AG04449 (cell line): ENCODE measurements at places on chromosomes 11 and 22.

DNA sequence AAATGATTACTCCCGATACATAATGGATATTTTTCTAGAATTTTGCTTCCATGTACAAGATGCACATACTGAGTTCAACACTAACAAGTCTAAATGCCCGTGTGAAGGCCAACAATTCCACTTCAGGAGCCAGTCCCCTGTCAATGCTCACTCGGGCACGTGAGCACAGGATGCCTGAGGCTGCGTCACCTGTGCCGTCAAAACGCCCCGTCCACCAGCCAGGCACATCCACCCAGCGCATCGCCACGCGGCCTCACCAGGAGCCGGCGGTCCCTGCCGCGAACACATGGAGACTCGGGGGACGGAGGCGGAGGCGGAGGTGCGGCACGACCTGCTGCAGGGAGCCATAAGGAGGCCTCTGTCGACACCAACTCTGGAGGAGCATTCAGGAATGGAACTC lies 9.8 kb downstream of the TOLLIP start:
- DNase-seq: no peak

GRCh38 chr22:36510384-36510783 lies 3.5 kb upstream of the FOXRED2 start:
- DNase-seq: no peak

DNA sequence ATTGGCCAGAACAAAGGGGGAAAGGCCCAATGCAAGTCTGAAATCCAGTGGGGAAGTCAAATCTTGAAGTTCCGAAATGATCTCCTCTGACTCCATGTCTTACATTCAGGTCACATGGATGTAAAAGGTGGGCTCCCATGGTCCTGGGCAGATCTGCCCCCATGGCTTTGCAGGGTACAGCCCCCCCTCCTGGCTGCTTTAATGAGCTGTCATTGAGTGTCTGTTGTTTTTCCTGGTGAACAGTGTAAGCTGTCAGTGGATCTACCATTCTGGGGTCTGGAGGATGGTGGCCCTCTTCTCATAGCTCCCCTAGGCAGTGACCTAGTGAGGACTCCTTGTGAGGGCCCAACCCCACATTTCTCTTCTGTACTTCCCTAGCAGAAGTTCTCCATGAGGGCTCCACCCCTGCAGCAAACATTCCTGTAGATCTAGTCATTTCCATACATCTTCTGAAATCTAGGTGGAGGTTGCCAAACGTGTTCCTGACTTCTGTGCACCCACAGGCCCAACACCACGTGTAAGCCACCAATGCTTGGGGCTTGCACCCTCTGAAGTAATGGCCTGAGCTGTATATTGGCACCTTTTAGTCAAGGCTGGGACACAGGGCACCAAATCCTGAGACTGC lies 9.3 kb downstream of the CARD18 start:
- DNase-seq: no peak

- no peak for DNase-seq
These were observed 30.8 kb downstream of the CBL start for GRCh38 chr11:119236891-119237290.

GRCh38 chr11:2892215-2892966 lies 6.8 kb upstream of the CDKN1C start:
- DNase-seq: no peak

GRCh38 chr11:134392953-134393615 lies 19.0 kb downstream of the B3GAT1 start:
- no peak for DNase-seq

DNA sequence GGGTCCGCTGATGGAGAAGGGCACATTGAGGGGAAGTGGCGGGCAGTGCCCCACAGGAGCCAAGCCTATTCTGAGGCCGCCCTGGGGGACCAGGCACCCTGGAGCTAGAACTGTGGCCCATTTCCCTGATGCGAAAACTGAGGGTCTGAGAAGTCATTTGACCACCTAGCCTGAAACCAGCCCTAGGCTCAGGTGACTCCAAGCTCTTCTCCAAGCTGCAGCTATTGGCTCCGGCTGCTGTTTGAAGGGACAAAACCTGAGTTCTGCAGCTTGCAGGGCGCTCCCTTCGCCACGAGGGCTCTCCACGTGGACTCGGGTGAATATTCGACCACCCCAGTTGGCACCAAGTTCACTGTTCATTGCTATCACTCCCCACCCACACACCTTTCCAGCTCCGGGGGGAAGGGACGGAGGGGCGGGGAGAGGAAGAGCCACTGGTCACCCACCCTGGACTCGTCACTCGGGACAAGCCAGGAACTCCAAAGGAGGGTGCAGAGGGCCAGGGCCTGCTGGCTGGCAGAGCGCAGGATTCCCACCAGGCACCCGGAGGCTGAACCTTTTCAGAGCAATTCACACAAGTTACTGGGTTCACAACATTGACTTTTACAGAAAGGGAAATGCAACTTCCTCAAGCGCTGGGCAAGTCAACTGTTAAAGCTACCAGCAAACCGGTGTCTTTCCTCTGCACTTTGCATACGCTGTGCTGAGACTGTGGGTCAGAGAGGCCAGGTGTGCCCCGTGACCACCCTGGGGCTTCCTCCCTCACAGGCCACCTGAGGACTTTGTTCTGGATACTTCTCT lies 1.1 kb upstream of the RAC2 start:
- no peak for DNase-seq

- DNase-seq: no peak
These were observed 143.0 kb downstream of the DBX1 start for GRCh38 chr11:20017320-20017719.

DNA sequence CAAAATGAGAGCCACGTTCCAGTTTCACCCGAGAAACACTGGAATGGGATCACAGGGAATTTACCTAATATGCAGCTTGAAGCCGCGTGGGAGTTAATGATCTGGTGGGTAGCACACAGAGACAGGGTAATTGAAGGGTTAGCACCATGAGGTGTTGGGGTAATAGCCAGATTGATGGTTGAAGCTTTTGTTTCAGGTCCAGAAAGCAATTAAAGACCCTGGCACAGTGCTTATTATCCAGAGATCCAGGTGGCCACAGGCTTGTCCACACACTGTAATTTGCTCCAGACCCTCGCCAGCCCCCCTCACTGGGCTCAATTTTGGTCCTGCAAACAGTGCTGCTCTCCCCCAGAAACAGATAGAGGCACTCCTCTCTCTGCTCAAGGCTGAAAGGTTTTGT lies 282.5 kb upstream of the ISX start:
- DNase-seq: no peak

GRCh38 chr22:19756288-19757128 lies 4.1 kb upstream of the TBX1 start:
- no peak for DNase-seq

GRCh38 chr11:128206461-128206860 lies 380.9 kb downstream of the ETS1 start:
- DNase-seq: no peak

DNA sequence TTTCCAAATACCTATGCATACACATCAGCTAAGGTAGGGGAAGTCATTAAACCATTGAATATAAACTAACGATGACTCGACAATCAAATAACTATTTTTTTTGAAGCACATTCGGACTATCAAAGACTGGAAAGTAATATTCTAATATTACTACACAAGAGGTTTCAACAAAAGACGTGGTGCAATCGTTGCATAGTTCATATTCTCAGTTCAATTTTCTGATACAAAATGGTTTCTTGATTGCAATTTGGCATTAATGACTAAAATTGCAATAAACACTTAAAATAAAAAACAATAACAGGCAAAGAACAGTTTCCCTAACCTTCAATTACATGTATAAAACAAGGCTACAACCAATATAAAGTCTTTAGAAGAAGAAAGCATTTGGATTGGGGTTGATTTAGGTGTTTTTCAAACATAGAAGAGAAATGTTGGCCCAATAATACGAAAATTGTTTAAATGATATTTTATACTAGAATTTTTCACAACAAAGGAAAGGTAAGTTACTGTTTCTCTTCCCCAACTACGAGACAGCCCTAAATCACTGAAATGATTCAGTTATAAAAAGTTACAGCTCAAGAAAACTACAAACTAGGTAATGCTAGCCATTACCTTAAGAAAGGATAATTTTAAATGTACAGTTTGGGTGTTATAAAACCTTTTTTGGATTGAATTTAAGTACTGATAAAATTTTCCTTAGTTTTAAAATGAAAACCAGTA lies 17.6 kb downstream of the BLID start:
- DNase-seq: no peak
